NCI-H524 treated with DMSO at 0.1 percent for 48 hours (cell line): ENCODE measurements at places on chromosomes 2 and 18.

DNA sequence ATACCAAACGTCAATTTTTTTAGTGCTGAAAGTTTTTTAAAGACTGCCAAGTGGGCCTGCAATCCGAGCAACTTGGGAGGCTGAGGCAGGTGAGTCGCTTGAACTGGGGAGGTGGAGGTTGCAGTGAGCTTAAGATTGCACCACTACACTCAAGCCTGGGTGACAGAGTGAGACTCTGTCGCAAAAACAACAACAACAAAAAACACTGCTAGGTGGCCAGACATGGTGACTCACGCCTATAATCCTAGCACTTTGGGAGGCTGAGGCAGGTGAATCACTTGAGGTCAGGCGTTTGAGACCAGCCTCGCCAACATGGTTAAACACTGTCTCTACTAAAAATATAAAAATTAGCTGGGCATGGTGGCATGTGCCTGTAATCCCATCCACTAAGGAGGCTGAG, 202.8 kb upstream of the COPS8 start:
- DNase-seq = no peak

- DNase-seq = no peak
Observed at GRCh38 chr18:39225373-39225772, 1659.8 kb upstream of the CELF4 start.

DNA sequence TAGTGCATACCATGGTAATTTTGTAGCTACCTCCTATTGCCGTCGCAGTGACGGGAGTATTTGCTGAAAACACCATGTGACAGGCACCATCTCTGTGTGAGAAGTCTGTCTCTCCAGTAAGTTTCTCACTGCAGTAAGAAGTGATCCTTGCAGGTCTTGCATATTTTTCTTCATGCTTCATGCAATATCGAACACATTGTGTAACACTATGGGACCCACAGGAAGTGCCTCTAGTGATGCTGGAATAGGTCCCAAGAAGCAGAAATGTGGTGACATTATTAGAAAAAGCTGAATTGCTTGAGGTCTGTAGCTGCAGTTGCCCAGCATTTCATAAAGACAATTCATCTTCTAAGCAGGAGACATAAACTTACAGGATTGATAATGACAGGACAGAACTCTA, 167.6 kb downstream of the DCDC2C start:
- DNase-seq = no peak

DNA sequence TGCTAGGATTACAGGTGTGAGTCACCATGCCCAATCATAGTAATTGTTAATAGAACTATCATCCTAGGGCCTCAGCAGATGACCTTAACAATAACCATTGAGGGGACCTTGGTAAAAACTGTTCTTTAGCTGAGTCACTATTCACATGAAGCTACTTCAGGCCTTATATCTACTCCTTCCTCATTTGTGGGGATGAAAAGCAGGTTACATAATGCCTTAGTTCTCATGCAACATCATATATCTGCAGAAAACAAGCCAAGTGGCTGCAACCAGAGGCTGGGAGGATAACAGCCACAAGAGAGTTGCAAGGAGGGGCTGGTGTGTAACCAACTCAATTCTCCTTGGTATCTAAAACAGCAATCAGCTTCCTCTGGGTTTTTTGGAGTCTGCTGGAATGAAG, 445.4 kb downstream of the NBAS start:
- DNase-seq = no peak

GRCh38 chr2:70340761-70341476, 39.1 kb upstream of the FAM136A start:
- no peak for DNase-seq

- DNase-seq = no peak
Observed at GRCh38 chr2:175552902-175553301, 371.4 kb upstream of the ATP5MC3 start.

GRCh38 chr18:30954262-30954661, 88.3 kb downstream of the DSC3 start:
- DNase-seq = no peak

DNA sequence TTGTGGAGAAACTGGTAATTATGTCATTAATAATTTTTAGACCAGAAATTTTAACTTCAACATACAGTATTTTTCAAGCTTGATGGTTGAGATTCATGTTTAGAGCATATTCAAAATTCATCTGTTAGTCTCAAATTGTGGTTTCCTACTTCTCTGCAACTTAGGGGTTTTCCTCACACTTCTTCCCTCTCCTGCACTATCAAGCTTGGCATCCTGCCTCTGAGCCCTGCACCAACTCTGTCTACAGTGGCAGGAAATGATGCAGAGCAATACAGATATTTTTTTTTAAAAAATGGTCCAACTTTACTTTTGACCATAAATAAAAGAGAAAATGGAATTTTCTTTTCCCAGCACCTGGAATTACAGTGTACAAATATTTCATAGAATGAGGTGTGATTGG, 247.3 kb downstream of the NUP35 start:
- no peak for DNase-seq

GRCh38 chr2:155178921-155179320, 480.4 kb downstream of the KCNJ3 start:
- no peak for DNase-seq
